ENCODE measurements at places on chromosomes 11 and 22.

GRCh38 chr22:29814003-29814402 lies 24.1 kb downstream of the ASCC2 start:
- DNase-seq: no peak

DNA sequence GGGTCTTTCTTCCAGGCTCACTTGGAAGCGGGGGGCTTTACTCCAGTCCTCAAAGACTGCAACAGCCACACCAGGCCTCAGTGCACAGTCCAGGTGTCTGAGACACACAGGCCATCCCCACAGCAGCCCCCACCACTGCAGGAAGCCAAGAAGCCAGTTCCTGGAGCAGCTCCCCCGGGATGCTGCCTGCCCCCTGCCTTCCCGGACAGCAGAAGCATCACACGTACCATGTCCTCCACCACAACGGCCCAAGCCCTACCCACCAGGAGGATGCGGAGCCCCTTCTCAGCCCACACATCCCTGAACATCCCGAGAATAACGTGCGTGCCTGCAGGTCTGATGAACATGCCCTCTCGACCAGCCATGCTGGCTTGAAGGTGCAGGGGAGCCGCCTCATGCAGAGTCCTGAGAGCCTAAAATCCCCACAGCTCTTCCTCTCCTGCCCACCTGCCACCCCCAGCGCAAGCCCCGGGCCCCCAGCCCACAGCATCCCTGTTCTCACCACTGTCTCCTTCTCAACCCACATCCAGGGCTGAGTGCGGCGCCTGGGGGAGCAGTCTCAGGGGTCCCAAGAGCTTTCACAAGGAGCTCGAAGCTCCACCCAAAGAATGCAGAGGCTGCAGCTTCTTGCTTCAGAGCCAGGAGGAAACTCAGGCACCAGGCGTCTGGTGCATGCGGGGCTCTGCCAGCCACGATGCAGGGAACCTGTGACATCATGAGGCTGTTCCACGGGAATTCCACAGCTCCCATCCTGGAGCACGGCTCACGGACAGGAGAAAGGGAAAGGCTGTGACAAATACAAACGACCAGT lies 209.6 kb downstream of the BRD1 start:
- DNase-seq: no peak

DNA sequence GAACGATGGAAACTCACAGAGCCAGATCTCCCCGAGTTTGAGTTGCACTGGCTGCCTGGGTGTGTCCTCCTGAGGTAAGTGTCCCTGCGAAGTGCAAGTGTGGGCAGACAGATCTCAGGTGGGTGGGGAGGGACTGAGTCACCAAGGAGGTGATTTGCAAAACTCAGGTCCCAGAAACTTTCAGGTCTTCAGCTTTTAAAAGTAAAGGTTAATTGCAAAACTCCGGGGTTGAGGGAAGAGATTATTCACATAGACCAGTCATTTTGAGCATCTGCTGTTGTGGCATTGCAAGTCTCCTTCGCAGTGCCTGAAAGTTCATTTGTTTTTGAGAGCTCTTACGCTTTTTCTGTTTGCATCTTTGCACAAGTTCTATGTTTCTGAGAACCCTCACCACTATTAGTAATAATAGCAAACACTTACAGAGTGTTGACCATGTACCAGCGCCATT lies 7.1 kb downstream of the CD44 start:
- no peak for DNase-seq

DNA sequence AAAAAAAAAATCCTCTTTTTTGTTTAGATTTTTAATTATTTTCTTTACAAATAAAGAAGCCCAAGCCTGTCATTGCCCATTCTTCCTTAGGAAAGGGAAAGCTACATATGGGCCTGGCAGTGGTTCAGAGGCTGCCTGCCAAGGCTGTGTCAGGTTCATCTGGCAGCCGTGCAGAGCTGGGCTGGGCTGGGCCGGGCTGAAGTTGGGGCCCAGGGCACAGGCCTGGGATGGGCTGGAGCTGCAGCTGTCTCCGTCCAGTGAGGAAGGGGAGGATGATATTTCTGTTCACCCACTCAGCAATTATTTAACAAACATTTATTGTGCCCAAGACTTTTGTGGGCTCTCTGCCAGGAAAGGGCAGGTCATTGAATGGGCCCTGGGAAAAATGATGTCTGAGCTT lies 4.6 kb downstream of the PRR5L start:
- DNase-seq: peak; percentile 67

DNA sequence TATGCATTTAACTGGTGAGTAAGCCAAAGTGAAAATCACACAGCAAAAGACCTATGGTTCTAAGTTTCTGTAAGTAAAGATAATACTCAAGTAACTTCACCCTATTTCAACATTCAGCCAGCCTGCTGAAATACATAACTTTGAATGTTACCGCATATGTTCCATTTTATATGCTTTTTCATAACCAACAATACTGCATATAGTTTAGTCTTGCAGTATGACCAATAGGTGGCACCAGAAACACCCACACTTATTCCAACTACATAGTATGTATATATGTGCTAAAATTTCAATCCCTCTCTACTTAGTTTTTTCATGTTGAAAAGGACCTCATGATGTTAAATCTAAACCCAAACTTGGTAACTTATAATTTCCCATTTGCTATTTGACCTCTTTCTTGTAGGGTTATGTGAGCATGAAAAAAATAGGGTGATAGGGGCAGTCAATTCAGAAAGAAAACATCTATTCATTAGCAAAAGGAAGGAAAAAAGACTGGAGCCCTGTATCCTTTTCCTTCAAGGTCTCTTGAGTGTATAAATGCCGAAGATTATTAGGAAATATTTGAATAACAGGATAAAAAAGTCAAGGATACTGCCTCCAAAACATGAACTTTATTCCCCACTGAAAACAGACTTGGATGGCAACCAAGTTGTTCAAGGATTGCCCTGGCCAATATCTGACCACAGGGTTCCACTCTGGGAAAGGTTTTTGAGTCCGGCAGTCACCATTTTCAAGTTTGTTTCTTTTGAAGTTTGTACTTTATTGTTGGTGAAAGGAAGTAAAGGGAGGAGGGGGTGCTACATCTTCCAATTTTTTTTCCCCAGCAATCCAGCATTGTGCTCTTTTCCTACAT lies 23.8 kb upstream of the FZD4 start:
- DNase-seq: no peak

GRCh38 chr11:17714356-17714854 lies 5.0 kb upstream of the MYOD1 start:
- DNase-seq: no peak

GRCh38 chr11:86624366-86624765 lies 48.0 kb downstream of the ME3 start:
- no peak for DNase-seq

GRCh38 chr11:35602160-35602793 lies 16.0 kb upstream of the FJX1 start:
- DNase-seq: no peak

DNA sequence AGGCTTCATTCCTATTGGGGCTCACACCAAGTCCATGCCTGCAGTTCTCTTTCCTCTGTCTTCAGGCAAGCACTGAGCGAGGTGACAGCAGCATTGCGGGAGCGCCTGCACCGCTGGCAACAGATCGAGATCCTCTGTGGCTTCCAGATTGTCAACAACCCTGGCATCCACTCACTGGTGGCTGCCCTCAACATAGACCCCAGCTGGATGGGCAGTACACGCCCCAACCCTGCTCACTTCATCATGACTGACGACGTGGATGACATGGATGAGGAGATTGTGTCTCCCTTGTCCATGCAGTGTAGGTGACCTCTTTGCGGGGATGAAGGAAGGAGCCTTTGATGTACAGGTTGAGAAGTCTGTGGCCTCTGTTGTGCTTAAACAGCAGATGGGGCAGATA lies 11.4 kb upstream of the RRM1 start:
- no peak for DNase-seq

- no peak for DNase-seq
Observed at GRCh38 chr11:7605186-7605943, 67.9 kb downstream of the CYB5R2 start.

DNA sequence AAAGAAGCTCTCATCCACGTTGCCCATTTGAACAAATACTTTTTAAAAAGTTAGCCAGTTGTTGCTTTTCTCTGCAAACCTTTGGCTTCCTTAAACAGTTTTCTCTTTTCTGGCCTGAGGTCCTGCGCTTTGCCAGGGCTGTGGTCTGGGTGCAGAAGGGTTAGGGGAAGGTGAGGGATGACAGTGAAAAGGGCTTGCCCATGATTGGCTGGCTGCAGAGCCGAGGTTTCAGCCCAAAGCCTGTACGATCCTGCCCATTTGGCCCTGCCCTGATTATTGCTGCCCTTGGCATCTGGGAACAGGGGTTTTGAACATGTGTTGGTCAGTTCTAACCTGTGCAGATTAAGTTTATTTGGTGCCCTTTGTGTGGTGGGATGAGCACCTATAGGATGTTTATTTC lies 1.5 kb downstream of the INCENP start:
- DNase-seq: no peak

DNA sequence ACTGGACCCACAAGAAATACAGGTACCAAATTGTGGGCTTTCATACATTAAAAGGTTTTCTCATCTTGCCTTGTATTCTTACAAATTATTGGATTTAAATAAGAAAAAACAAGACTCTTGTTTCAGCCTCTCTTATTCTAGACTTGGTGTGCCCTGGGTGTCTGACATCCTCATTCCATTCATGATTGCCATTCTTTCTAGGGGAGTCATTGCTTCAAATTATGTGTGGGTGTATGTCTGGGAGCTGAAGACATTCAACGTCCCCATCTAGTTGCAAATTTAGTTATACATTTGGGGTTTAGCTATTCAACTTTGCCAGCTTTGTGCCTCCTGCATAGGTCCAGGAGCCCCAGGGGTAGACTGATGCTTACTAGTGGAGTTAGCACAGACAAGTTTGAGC lies 18.1 kb downstream of the MAML2 start:
- no peak for DNase-seq

DNA sequence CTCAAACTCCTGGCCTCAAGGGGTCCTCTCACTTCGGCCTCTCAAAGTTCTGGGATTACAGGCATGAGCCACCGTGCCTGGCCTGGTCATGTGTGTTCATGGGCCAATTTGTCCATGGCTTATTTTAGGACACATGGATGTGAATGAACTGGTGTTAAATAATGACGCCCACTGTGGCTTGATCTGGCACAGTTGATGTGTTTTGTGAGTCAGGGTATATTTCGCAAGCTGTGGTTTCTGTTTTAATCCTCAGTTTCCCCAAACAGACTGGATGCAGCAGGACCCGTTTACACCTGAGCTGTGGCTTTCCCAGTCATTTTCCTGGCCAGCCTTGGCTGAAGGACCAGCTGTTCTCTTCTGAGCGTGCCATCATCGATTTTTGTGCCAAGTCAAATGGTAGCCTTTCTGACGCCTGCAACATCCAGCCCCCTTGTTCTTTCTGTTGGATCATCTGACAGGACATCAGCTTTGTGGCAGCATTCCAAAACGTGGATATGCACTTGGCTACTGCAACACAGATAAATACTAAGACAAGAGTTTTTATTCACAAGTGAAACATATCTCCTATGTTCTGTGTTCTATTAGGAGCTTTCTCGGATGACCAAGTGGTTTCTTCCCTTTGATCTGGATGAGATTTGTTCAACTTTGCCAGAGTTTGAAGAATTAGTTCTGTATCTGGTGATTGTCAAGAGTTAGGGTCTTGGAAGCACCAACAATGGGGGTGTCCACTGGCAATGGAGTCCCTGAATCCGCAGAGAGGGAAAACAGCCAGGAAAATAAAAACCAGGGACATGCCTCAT lies 40.0 kb upstream of the SEPTIN5 start:
- DNase-seq: no peak

GRCh38 chr11:62502030-62502730 lies 44.4 kb downstream of the AHNAK start:
- DNase-seq: no peak

DNA sequence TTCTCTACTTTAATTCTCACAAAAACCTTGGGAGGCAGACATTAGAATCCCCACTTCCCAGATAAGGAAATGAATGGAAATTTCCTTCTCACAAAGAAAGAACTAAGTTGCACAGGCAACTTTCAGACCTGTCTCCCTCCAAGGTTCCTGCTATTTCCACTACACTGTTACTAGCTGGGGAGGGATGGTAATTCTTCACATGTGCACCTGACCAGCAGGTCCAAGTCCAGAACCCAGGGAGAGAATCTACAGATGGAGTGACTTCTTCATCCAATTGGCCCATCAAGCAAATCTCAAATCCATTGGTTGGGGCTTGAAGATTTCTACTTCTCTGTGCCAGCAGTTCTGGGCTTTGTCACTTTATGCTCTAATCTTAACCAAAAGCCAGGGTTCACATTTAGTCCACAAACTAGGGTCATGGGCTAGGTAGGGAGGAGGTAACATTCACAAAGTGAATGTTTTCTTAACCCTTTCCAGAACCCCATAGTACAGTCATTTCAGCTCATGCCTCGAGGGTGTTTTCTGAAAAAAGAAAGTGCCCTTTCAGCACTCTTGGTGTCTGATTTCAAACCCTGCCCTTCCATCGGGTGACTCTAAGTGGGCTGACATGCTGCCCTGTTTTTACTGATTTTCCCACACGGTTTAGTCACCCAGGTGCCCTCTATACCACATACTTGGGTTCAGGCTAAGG lies 2.7 kb downstream of the POU2AF1 start:
- no peak for DNase-seq

DNA sequence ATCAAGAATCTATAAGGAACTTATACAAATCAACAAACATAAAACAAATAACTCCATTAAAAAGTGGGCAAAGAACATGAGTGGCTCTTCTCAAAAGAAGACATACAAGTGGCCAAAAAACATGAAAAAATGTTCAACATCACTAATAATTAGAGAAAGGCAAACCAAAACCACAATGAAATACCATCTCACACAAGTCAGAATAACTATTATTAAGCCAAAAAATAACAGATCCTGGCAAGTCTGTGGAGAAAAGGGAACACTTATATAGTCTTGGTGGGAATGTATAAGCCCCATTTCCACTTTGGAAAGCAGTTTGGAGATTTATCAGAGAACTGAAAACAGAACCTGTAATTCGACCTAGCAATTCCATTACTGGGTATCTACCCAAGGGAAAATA lies 921.0 kb downstream of the KCNA4 start:
- DNase-seq: no peak

GRCh38 chr22:33020721-33021120 lies 37.5 kb downstream of the SYN3 start:
- no peak for DNase-seq

DNA sequence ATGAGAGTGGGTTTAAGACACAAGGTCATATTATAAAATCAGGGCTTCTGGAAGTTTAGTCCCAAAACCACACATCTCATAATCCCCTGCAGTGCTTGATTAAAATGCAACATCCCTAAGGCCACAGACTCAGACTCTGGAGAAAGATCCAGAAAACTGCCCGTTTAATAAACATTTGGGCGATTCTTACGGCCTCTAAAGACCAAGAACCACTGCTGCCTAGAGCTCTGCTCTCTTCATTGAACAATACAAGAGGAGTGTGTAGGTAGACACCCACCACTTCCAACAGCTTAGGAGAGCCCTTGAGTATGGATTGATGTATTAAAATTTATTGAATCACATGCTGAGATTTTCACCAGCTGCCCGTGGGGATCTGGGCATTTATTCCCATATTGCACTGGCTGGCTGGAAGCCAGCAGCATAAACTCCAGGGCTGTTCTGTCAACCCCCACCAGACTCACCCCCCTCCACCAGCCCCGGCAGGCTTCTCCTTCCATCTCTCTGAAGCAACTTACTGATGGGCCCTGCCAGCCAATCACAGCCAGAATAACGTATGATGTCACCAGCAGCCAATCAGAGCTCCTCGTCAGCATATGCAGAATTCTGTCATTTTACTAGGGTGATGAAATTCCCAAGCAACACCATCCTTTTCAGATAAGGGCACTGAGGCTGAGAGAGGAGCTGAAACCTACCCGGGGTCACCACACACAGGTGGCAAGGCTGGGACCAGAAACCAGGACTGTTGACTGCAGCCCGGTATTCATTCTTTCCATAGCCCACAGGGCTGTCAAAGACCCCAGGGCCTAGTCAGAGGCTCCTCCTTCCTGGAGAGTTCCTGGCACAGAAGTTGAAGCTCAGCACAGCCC lies 749 bp upstream of the BEST1 start:
- peak; percentile 89 for DNase-seq

GRCh38 chr11:73894725-73895335 lies 18.0 kb downstream of the PAAF1 start:
- DNase-seq: no peak

All from sciatic nerve (tissue), 2 donors.